ENCODE measurements at places on chromosomes 3 and 15.

DNA sequence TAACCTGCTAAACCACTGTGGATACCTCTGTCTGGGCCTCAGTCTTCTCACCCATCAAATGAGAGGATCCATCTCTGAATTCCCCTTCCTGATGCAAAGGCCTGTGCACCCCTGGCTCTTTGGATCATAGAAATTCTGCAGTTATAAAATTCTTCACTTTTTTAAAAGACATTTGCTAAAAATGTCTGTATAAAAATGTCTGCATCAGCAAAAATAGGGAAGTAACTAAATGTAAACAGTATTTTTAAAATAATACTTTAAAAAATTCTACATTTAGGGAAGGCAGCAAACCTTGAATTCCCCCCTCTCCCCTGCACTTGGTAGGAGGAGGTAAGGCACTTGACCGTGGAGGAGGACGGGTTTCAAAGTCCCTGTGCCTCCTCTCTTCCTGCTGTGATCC is 25.6 kb upstream of the TRIM59 start:
- DNase-seq = no peak

- DNase-seq = no peak
These were observed 35.3 kb downstream of the OXNAD1 start for GRCh38 chr3:16300307-16300706.

DNA sequence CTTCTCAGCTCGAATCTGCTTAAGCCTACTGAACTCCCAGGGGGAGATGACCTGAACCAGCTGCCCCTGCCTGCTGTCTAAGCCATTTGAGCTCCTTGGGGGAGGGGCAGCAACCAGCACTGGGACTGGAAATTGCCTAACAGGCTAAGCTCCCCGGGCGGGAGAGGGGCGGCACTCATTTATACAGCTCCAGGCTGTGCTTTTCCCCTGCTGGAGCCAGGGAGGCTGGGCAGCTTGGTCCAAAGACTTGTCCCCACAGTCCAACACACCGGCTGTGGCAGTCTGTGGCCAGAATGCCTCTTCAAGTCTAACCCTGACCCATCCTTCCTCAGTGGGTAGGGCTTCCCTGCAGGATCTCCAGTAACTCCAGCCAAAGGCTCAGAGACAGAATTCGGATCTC is 1241.5 kb downstream of the ROBO2 start:
- DNase-seq = no peak

GRCh38 chr15:57385923-57386390 is 9.7 kb downstream of the CGNL1 start:
- DNase-seq = no peak

GRCh38 chr3:196757876-196758739 is 18.5 kb downstream of the PAK2 start:
- no peak for DNase-seq

- DNase-seq = no peak
These were observed 5.9 kb upstream of the DCP1A start for GRCh38 chr3:53353202-53353601.

GRCh38 chr15:76312540-76313174 is 1.4 kb upstream of the ETFA start:
- DNase-seq = no peak

DNA sequence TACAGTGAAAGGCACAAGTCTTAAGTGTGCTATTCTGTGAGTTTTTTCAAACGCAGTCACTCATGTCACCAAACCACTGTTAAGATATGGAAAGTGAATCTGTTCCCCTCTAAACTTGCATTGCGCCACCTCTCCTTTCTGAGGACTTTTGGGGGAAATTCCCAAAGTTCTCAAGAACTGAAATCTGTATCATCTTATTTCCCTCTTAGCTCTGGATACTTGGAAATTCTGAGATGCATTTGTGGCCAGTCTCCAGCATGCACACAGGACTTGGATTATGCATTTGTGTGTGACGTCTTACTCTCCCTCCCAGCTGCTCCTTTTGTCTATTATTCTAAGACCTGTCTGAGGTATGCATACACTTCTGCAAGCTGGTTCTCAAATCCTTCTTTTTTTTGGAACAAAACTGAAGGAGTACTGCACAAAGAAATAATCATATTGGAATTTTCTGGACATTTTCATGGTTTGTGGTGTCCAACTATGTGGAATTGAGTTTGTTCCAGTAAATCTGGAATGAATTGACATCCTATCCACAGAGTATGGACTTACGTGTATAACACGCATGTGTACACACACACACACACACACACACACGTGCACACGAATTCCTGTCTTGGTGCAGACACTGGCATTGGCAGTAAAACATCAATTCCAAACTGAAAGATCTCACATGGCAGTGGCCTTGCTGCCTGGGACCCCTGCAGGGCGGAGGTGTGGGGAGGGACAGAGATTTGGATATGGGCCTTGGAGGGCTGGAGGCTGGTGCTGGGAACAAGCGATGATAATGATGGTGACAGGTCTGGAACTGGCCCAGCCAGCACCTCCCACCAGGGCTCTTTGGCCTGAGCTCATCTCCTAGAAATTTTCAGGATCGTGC is 8.2 kb upstream of the LCTL start:
- DNase-seq = no peak

DNA sequence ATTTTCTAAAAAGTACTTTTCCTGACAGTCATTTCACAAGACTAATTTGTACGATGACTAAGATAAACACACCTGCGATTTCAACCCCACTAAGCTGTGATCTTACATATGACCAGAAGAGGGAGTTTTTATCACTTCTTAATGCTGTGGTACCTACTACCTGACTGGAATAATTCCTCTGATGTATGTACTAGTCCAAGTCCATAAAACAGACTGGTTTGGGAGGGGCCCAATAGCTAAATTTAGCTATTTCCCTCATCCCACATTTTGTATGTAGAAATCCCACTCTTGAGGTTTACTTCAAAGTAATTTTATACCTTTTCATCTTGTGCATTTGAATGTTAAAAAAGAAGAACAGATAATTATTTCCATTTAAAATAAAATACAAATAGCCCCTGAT is 49.7 kb upstream of the SCAANT1 start:
- peak; percentile 22 for DNase-seq

DNA sequence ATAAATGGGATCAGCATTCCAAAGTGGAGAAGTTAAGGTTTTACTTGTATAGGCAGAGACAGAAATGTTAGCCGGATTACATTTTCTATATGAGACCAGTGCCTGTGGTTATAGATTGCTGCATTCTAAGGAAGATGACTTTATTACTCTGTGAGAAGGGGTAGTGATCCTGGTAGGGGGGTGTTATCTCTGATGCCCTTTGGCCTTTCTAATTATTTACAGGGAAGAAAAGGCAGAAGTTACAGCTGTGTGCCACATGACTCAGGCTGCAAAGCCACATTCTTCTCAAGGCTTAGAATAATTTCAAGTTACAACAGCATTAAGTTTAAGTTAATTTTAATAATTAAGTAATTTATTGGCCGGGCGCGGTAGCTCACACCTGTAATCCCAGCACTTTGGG is 2.2 kb upstream of the TMC3 start:
- no peak for DNase-seq

GRCh38 chr3:71322154-71322553 is 261.4 kb downstream of the FOXP1 start:
- DNase-seq = no peak

DNA sequence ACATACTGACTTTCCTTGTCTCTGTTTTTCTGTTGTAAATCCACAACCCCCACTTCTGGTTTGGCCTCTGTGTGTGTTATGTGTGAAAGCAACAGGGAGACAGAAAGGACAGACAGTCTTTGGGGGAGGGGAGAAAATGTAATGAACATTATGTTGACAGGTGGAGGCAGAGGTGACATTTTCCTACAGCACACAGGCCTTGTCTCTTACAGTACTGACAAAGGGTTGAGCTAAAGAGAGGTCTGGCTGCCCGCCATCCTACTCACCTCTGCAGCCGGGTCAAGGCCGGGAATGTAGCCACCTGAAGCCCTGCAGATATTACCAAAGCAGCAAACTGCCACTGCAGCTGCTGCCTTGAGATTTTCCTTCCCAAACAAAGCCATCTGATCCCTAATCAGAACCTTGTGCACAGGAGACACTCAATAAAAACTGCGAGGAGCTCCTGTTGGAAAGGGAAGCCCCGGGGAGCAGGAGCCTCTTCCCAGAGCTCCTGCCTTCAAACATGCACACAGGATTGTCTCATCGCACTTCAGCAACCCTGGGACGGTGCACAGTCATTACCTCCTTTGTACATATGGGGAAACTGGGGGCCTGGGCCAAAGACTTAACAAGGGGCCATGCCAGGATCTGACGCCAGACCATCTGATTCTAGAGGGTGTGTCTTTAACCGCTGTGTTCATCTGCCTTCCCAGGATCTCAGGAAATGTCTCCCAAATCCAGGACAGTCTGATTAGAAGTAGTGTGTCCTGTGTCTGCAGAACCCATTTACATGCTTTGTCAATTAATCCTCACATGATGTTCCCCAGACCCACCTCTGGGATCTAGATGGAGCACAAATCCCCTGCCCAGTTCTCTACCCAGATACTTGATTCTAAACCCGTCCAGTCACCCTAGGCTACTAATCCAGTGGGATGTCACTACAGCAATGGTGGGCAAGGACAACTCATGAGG is 14.2 kb downstream of the MYO5C start:
- DNase-seq = no peak

DNA sequence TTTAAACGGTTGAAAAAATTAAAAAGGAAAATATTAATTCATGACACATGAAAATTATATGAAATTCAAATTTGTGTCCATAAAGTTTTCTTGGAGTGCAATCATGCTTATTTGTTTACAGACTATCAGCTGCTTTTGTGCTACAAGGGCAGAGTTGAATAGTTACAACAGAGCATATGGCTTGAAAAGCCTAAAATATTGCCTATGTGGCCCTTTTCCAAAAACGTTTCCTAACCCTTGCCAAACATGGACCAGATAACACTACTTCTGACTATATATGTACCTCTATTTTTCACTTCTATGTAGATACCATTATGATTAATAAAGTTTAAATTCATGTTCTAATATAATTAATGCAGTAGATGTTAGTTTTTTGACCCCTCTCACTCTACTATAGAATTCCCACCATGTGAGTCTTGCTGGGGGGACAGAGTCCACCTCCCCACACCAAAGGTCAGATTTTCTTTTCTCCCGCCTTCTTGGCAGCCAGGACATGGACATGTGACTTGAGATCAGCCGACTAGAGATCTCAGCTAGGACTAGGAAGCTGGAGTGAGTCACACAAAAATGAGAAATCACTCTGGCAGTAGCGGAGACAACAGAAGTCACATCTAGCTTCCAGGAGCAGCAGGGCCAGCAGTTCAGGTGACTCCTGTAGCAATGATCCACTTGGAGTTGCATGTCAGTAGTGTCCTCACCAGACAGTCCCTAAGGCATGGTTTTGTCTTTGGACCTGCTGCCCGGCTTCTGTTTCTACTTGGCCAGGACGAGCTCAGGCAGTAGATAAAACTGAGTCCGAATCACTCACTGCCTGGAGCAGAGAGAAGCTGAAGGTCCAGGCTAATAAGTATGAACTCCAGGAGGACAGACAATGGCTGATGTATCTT is 22.4 kb downstream of the CIAO2A start:
- DNase-seq = no peak

DNA sequence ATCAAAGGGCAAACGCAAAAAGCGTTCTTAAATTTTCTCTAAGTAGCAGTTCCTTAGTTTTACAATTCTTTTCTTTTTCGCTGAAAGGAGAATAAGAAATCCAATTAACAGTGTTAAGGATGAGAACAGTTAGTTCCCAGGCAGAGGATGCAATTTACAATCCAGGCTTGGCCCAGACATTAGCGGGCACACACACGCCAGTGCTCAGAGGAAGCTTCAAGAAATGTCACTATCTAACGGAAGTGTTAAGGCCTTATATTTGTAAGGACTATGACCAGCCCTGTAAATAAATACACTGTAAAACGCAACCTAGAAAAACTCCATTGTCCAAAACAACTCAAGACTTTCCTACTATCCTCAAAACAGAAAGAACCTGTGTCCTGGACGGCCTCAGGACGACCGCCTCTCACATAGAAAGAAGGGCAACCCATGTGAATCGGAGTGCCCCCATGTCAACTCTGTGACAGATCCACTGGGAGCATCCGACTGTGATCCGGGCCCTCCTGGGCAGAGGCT is 1.3 kb downstream of the ACAP2 start:
- no peak for DNase-seq

- DNase-seq = no peak
These were observed 13.6 kb downstream of the SCN11A start for GRCh38 chr3:39038165-39038564.

- DNase-seq = no peak
These were observed 165.7 kb downstream of the P3H2 start for GRCh38 chr3:189954733-189955665.

- no peak for DNase-seq
These were observed 445.1 kb downstream of the MECOM start for GRCh38 chr3:169218314-169218983.

DNA sequence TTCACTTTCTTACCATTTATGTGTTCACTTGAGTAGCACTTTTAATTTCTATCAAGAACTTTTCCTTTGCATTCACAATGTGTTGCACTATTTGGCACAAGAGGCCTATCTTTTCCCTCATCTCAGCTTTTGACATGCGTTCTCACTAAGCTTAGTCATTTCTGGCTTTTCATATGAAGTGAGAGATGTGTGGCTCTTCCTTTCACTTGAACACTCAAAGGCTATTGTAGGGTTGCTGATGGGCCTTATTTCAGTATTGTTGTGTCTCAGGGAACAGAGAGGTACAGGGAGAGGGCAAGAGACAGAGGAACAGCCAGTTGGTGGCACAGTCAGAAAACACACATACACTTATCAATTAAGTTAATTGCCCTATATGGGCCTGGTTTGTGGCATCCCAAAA is 127.4 kb upstream of the MLF1 start:
- no peak for DNase-seq

- no peak for DNase-seq
These were observed 41.9 kb downstream of the LIPC start for GRCh38 chr15:58473724-58474123.

- no peak for DNase-seq
These were observed 678 bp downstream of the SEMA7A start for GRCh38 chr15:74432968-74433591.

GRCh38 chr3:63333815-63334214 is 55.7 kb downstream of the SYNPR start:
- no peak for DNase-seq

DNA sequence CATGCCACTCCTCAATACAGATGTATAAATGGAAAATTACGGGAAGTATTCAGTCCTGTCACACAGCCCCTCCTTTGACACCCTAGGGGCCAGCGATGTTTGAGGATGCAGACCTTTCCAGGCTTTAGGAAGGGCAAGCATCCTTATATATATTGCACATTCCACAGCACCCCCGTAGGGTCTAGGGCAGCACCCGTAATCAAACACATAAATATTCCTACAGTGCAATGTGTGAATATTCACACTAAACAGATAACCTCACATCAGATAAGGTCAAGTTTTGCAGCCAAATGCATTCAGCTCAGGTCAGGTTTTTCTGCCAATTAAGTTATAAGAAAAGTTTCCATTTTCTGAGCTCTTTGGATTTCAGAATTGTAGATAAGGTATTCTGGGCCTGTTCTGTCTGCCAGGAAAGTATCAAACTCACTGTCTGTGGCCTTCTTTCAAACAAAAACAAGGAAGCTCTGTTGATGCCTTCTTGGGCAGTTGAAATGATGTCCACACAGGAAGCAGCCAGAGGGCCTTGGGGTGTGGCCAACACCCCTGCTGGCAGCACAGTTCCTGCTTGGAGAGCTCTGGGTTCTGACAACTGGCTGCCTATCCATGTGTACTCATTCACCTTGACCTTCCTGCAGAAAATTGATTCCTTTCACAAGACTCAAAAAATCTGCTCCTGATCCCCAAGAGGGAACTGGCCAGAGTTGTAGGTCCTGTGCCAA is 427.0 kb downstream of the NTRK3 start:
- DNase-seq = no peak

- DNase-seq = no peak
These were observed 22.2 kb downstream of the SMAD3 start for GRCh38 chr15:67087507-67088172.
